Fibroblast of the aortic adventitia (primary cell): ENCODE measurements at places on chromosomes 4 and X.

- no peak for DNase-seq
Observed at GRCh38 chrX:129647418-129648410, 7.0 kb downstream of the APLN start.

- no peak for DNase-seq
Observed at GRCh38 chrX:19795307-19795706, 92.1 kb downstream of the SH3KBP1 start.

DNA sequence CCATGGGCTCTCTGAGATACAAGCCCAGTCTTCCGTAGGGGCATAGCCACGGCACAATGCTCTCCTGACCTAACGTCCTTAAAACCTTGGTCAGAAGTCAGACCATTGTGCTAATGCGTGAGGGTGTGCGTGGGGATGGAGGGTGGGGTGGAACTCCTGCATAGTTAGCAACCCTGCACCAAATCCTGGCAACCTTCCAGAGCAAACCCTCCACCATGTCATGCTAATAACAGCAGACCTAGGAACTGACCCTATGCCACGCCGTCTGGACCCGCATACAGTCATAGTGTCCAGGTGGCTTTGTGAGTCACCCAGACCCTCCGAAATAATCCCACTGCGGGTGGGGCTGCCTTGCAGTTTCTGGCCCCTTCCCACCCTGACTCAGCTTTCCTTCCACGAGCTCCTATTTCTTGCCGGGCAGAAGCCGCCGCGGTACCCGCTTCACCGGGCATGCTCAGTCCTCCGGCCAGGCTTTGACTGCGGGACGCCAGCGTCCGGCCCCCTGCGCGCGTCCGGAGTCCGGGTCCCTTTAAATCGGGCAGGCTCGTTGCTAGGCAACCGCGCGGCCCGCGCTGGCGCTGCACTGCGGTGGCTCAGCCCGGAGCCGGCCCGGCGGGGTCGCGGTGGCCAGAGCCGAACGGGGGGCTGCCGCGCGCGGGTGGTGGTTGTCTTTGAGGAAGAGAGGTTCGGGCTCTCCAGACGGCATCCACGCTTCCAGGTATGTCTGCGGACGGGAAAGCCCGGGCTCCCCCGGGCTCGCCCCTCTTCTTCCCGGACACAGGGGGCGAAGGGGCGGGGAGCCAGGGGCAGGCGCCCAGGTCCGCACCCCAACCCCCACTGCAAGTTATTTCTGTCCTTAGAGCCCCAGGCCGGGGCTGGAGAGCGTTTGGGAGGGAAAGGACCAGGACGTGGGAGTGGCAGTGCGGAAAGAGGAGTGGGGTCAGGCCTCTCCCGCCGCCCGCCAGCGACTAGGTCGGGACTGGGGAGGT is at the start of gene CCDC160:
Gene CCDC160 (plus strand): TSS at position 557 of the 989 bp plus-strand sequence. CDS start 7,619 bp downstream, outside the sequence.
- no peak for DNase-seq

DNA sequence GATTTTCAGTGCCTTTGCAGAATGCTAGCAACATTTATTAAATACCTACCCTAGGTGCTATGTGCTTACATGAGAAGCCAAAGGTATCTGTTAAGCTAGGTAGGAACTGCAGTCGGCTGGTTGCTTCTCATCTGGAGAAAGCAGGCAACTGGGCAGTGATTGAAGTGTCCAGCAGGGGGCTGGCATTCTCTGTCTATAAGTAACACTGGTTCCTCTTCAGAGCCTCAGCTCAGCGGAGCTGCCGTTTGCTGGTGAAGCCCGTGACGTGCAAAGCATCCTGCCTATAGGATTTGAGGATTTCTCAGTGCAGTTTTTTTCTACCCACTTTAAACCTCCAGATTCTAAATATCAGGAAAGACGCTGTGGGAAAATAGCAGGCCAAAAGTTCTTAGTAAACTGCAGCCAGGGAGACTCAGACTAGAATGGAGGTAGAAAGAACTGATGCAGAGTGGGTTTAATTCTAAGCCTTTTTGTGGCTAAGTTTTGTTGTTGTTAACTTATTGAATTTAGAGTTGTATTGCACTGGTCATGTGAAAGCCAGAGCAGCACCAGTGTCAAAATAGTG is at the start of gene GRPR:
Gene GRPR (plus strand): TSS at position 344 of the 565 bp plus-strand sequence. CDS start 389 bp downstream, outside the sequence.
- peak; percentile 85 for DNase-seq

DNA sequence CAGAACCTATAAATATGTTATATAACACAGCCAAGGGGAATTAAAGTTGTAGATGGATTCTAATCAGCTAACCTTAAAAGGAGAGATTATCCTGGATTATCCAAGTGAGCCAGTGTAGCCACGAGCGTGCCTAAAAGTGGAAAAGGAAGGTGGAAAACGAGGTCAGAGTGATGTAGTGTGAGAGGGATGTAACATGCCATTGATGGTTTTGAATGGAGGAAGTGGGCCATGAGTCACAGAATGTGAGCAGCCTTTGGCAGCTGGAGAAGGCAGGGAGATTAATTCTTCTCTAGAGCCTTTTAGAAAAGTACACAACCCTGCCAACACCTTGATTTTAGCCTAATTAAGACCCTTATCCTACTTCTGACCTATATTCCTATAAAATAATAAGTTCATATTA is 149.1 kb downstream of the SLC39A8 start:
- peak; percentile 32 for DNase-seq

GRCh38 chrX:14729058-14729457 is 143.8 kb downstream of the FANCB start:
- peak; percentile 24 for DNase-seq
